ENCODE measurements at places on chromosomes 4 and X. TPM values are rescaled to one million over a fixed set of nuclear protein-coding genes. Genes with fewer than 3 reads are reported as not detected.
A peak's percentile ranks its signal among the peaks of the same experiment; 100 is the strongest.

MAP7D2 gene
- 10.1 TPM for polyA plus RNA-seq

CXCL9 gene
- polyA plus RNA-seq: not detected

TCEAL7 gene
- not detected for polyA plus RNA-seq

ASB12 gene
- not detected for polyA plus RNA-seq

RBMXL3 gene
- not detected for polyA plus RNA-seq

GSPT2 gene
- polyA plus RNA-seq: 9.0 TPM

SGMS2 gene
- 8.0 TPM for polyA plus RNA-seq

FDCSP gene
- not detected for polyA plus RNA-seq

PCDH19 gene
- 0.01 TPM for polyA plus RNA-seq

FAAH2 gene
- polyA plus RNA-seq: not detected

GRCh38 chrX:71178908-71179307, 34.3 kb downstream of the NLGN3 start:
- peak; percentile 76 for DNase-seq

DNA sequence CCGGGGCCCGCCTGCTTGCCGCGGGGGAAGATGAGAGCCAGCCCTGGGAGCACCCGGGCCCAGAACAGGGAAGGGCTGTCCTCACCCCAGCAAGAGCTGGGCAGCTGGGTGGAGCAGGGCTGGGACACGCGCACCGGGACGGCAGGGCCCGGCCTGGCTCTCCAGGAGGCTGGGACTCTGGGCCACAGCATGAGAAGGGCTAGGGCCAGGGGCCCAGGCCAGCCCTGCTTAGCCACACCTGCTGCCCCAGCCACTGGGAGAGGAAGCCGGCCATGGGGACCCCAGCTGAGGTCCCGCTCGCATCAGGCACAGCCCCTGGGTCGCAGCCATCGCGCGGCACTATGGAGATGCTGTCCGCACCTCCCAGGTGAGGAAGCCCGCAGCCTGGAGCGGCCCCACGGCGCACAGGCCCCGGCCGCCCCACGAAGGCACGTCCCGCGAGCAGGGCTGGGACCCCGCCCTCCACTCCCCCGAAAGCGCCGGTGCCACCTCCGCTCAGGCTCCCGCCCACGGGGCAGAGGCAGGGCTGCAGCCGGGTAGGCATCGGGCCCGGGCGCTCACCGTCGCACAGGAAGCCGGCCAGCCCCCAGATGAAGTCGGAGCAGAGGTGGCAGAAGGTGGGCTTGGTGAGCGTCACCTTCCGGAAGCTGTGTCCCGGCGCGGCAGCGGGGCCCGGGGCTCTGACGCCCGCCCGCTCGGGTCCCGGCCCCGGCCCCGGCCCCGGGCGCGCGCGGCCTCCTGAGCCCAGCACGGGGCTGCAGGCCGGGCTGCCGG, 531 bp downstream of the DGKQ start:
- DNase-seq: peak; percentile 22

DNA sequence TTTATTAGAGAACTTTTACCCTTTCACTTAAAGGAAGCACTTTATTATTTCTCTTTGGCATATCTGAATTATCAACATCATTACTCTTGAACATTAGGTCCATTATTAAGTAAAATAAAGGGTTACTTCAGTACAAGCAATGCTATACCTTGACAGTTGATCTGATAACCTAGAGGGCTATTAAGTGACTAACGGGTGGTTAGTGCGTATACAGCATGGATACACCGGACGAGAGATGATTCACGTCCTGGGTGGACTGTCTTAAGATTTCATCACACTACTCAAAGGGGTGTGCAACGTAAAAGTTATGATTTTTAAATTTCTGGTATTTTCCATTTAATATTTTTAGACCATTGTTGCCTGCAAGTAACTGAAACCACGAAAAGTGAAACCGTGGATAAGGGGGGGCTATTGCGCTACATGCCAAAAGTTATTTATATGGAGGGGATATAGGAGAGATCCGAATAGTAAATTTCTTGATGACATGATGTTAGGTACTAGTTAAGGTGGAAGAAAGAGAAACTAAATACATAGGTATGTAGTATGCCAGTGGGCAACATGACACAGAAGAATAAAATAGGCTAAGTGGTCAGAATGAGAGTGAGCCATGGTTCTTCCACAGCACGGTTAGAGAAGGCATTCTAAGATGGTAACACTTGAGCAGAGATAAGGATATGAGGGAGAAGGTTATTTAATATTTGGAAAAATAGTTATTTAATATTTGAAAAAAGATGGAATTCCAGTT, 230.8 kb upstream of the ANKRD50 start:
- peak; percentile 35 for DNase-seq

DNA sequence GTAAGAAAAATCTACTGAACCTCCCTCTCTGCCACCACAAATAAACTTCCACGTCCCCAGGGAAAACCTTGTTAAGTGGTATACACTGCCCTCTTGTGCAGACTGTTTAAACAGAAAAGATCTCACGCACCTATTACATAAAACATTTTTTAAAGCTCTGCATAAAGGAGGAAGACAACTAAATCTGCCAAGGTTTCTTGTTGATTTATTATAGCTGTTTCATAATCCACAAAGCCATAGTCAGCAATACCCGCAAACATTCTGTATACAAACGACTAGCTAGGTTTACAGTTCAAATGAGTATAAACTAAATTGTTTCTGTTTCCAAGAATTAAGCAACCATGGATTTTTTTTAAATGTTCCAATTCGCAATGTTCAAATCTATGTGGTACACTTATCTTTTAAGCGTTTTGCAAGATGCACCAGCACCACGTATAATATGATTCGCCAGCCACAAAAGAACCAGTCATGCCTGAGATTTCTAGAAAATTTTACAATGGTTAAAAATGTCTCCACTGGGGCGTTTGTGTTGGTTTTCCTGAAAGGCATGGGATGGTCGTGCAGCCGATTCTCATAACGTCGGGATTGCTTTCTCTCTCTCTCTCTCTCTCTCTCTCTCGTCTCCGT, 164.6 kb downstream of the PRKX start:
- peak; percentile 22 for DNase-seq

- DNase-seq: no peak
These were observed 326.9 kb downstream of the PDHA2 start for GRCh38 chr4:96166806-96167205.

- DNase-seq: no peak
These were observed 175.0 kb upstream of the HS3ST1 start for GRCh38 chr4:11603591-11604194.

GRCh38 chr4:147790412-147790811, 58.5 kb downstream of the ARHGAP10 start:
- DNase-seq: no peak

GRCh38 chr4:147821555-147821954, 89.7 kb downstream of the ARHGAP10 start:
- DNase-seq: no peak

DNA sequence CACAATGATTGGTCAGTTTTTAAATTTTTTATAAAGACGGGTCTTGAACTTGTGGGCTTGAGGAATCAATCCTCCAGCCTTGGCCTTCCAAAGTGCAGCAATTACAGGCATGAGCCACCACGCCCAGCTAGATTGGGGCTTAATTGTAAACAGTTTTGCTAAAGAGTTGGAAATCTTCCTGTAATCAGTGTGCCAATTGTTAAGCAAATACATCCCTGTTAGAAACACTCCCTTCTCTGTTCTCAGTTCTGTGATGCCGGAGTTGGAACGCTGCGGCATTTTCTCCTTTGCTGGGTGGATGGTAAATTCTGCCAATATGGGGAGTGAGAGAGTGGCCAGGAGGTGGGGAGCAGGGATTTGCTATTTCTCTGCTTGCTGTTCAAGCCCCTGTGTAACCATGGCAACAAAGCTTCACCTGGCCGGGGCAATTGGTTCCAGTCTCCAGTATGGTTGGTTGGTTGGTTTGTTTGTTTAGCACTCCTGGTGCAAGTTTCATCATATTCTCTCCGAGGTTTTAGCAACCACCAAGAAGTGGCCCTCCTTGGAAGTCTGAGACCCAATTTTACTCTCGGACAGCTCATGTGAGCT, 3.0 kb upstream of the SPATA4 start:
- DNase-seq: no peak

GRCh38 chr4:150415213-150415612, 166.7 kb upstream of the MAB21L2 start:
- no peak for DNase-seq

DNA sequence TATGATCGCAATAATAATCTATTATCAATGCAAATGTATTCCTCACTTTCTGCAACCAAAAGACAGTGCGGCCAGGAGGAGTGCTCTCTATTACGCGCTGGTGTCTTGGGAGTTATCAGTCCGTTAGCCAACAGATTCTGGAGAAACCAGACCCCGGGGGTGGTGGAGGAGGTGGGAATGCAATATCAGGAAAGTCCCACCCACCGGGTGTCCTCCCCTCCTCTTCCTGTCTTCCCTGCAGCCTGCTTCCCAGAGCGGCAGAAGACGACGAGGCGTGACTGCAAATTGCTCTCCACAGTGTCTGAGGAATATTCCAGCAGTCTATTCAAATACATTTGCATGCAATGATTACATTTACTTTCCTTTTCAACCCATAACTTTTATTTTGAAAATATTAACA, 17.9 kb upstream of the TLR3 start:
- no peak for DNase-seq

DNA sequence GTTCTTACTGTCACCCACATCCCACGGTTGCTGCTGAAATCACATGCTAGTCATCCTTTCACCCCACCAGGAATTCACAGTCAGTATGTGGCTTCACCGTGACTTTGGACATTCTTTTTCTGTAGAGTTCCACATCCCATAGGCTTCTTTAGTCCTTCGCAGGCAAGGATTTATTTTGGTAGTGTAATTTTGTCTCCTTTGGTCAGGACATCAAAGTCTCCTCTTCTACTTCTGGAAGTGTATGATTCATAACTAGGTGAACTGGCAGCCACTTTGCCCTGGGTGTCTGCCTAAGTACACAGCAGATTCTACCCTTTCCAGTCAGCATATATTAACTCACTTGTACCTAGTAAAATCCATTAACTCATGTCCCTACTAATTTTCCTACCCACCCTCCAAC, 38.3 kb upstream of the MMAA start:
- no peak for DNase-seq

DNA sequence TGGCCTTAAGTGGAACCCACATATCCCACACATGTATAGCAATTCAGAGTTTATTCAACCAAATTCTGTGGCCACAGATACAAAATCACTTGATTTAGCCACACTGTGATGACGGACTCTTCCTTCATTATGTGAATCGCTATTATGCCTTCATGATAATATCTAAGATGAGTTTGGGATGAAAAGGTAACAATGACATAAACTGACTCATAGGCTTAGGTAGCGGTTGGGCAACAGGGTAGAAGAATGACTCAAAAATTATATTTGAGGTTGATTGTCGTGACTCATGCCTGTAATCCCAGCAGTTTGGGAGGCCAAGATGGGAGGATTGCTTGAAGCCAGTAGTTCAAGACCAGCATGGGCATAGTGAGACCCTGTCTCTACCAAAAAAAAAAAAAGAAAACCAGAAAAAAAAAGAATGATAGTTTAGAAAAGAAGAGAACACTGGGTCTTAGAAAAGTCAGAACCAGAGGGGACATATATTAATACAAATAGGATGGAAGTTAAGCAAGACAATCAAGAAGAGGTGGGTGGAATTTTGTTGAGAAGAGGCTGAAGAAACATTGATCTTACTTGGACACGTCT, 70.4 kb upstream of the USP9X start:
- DNase-seq: no peak

- DNase-seq: no peak
These were observed 17.0 kb downstream of the PRSS12 start for GRCh38 chr4:118335774-118336173.

GRCh38 chr4:184310171-184310567, 92.5 kb upstream of the ENPP6 start:
- DNase-seq: no peak

GRCh38 chr4:98305576-98305975, 44.4 kb downstream of the RAP1GDS1 start:
- no peak for DNase-seq

DNA sequence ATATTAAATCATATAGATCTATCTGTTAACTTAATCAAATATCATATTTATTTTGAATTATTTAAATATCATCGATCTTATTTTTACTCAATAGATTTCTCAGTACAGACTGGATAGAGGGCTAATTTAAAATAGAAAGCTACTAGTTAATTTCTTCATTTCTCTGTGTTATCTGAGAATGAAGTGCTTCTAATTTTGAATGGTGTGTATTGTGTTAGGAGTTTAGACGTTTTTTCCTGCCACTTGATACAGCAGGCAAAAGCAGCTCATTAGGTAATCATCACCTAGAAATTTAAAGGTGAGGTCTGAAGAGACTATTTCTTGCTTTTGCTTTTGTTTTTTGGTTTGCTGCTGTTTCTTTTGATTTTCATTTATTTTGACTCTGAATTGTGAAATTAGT, 948.8 kb upstream of the TENM3 start:
- DNase-seq: no peak

DNA sequence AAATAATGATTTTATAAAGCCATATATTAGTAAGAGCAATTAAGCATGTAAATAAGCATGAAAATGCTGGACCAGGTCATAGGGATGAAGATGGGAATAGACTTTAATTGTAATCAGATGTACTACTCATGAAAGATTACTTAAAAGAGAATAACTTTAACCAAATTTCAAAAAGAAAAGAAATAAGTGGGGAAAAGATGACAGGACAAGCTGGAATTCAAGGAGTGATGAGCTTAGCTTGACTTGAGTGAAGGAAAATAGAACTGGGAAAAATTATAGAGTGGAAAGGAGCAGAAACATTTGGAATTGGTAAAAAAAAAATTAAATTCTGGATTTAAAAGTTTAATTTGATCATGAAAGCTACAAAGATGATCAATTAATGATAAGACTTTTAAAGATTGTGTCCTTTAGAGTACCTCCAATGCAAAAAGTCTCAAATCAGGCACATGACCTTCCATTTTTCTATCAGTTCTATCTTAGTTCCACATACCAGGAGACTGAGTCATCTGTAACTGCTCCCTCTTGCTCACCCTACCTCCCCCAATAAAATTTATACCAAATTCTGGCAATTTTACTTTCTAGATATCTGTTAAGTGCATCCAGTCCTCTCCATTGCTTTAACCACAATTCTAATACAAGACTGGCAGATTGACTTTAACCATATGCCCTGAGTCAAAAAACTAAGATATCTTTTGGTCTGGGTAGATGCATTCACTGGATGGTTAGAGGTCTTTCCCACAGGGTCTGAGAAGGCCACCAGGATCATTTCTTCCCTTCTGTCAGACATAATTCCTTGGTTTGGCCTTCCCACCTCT, 56.4 kb upstream of the SLIT2 start:
- DNase-seq: no peak
